ENCODE measurements at places on chromosomes 7 and 10.

DNA sequence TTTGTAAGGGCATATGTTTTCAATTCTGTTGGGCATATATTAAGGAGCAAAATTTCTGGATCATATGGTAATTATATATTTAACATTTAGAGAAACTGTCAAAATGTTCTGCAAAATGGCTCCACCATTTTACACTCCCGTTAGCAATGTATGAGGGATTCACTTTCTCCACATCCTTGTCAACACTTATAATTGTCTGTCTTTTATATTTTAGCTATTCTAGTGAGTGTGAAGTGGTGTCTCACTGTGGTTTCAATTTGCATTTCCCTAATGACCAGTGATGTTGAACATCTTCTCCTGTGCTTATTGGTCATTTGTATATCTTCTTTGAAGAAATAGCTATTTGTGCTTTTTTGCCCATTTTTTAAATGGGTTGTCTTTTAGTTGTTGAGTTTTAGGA, 8.1 kb upstream of the KLHDC10 start:
- no peak for DNase-seq

- DNase-seq, result no peak
Measured at GRCh38 chr10:89348481-89348880, 20.7 kb downstream of the IFIT3 start.

DNA sequence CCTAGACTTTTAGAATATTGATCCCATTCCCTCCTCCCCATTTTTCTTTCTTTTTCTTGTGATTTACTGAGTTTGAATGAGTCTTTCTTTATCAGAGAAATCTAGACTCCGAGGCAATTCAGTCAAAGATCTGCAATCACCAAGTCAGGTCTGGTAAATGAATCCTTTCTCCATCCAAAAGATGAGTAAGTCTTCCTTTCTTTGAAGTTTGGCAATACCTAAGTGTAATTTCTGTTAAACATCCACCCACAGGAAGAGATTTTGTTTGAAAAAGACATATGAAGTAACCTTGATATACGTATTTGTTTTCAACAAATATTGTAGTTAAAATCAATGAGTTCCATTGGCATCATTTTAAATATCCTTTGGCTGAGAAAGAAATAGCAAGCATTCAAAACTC, 58.3 kb downstream of the SLC39A12 start:
- DNase-seq, result no peak

GRCh38 chr10:21069278-21069677, 172.2 kb upstream of the NEBL start:
- DNase-seq, result no peak

DNA sequence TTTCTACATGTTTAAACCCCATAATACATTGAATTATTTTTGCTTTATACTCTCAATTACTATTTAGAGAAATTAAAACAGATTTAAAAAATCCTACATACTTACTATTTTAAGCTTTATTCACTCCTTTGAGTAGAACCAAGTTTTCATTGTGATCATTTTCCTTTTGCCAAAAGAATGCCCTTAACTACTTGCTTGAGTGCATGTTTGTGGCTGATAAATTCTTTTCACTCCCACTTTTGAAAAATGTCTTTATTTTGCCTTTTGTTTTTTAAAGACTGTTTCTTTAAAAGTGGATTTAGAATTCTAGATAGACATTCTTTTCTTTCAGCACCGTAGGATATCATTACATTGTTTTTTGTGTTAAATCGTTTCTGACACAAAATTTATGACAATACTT, 22.3 kb upstream of the AGR3 start:
- no peak for DNase-seq

- DNase-seq, result no peak
Measured at GRCh38 chr10:118901380-118901779, 128.1 kb upstream of the NANOS1 start.

- no peak for DNase-seq
Measured at GRCh38 chr7:22116451-22117030, 170.8 kb upstream of the CDCA7L start.

DNA sequence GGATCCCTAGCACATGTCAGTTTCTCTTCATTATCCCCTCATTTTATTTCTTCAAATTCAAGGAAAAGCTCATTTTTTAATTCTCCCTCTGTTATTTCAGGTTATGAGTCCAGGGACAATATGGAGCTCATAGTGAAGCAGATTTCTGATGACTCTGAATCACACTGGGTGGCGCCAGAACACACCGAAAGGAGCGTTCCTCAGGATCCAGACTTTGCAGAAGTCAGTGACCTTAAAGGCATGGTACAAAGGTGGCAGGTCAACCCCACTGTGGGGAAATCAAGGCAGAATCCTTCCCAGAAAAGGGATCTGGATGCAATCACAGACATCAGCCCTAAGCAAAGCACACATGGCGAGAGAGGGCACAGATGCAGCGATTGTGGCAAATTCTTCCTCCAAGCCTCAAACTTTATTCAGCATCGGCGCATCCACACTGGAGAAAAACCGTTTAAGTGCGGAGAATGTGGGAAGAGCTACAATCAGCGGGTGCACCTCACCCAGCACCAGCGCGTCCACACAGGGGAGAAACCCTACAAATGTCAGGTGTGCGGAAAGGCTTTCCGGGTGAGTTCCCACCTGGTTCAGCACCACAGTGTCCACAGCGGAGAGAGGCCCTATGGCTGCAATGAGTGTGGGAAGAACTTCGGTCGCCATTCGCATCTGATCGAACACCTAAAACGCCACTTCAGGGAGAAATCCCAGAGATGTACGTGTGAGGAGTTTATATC, 21.4 kb downstream of the ZKSCAN5 start:
- DNase-seq, result no peak

- DNase-seq, result no peak
Measured at GRCh38 chr10:75712242-75712880, 280.9 kb downstream of the LRMDA start.

DNA sequence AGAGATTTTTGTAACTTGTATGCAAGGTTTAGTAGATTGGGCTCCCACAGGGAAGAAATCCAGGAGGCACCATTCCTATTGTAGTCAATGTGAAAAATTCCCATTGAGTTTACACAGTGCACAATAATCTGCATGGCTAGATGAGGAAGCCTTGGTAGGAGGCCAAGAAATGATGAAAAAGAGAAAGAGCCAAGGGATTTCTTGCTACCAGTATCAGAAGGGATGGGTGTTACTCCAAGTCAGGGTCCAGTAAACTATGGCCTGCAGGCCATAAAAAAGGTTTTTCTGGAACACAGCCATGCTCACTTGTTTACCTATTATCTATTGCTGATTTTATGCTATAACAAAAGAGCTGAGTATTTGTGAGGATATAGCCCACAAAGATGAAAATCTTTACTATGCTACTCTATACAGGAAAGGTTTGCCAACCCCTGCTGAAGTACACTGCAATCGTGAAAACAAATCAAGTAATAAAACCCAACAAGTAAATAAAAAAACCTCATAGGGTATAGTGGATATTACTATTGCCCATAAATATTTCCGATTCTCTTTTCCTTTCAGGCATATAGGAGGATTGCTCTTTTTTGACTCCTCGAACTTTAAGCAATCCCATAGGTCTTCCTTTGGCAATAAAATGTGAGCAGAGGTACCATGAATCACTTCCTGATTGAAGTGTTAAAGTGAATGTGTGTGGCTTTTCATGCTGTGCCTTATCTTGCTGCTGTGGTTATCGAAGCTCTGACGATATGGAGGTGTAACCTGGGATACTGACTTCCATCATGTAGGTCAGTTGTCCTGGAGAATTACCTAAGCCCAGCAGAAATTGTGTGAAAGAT, 256.3 kb upstream of the MAGI2 start:
- DNase-seq, result no peak

- DNase-seq, result no peak
Measured at GRCh38 chr7:106617860-106618259, 43.1 kb downstream of the CCDC71L start.

GRCh38 chr7:30403477-30403876, 75.1 kb downstream of the NOD1 start:
- no peak for DNase-seq

GRCh38 chr10:48604991-48605508, at the start of gene ARHGAP22:
ARHGAP22 (minus strand) TSS chr10:48605073; CDS start chr10:48604796, 277 bp downstream.
- no peak for DNase-seq

DNA sequence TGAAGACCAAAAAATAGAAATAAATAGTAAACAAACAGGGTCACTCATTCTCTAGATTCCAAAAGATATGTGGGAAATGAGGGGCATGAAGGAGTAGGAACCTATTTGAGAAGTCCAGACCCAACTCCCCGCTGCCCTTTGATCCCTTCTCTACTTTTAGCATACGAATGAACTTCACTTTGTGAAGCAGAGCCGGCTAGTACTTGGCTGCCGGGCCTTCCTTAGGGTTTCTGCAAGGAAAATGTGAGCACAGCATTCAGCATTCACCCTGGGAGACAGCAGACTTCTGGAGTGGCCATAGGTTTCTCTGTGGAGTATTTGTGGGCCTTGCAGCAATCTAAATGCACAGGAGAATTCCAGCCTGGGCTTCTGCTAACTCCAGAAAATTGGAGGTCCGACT, 76.3 kb upstream of the PRKAR2B start:
- DNase-seq, result no peak

- DNase-seq, result no peak
Measured at GRCh38 chr10:129605986-129606518, 139.0 kb downstream of the MGMT start.

GRCh38 chr7:111433426-111433825, 128.9 kb downstream of the IMMP2L start:
- DNase-seq, result no peak

- DNase-seq, result no peak
Measured at GRCh38 chr10:58700591-58700990, 187.9 kb downstream of the BICC1 start.

DNA sequence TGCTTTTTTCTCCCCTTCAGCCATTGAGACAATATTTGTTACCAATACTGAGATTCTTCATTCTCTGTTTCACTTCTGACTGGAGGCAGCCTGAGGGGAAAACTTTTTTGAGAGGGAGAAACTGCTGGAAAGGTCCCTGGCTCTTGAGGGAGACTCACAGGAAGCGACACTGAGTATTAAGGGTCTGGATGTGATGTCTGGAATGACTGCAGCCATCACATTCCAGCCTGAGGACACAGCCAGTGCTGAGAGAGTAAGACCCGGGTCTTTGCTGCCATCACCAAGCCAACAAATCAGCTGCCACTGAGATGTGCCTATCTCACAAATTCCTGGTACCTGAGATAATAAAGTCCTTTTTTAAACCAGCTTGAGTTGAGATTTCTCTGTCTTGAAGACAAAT, 157.4 kb downstream of the DPY19L1 start:
- DNase-seq, result no peak

GRCh38 chr7:106462365-106462859, 177.6 kb upstream of the NAMPT start:
- DNase-seq, result no peak

- DNase-seq, result no peak
Measured at GRCh38 chr10:111018021-111018420, 58.8 kb upstream of the ADRA2A start.

DNA sequence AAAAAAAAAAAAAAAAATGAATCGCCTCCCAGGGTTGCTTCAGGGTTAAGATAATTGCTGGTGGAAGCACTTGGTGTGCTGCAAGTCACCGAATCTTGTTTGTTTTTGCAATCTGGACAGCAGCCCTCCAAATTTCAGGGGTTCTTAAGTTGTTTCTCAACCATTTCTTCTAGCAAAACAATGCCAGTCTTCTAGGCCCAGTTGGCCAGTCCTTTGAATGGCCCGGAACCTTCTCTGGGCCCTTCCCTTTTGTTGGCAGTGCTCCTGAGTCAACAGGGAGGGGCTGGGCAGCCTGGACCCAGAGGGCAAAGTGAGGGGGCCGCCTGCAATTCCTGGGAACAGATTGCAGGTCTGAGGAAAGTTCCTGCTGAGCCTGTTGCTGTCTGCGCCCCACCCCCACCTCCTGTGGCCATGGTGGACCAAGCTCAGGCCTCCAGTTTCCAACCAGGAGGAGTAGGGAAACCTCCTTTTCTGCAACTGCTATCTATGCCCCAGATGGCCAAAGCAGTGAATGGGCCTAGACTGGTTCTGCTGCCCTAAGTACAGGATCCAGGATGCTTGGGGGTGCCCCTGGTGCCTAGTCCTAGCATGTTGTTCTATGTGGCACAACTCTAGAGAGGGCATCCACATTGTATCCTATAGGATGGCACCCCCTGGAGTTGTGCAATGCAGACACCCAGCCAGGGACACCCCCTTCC, 31.4 kb upstream of the PDCD4 start:
- no peak for DNase-seq
